ENCODE measurements at places on chromosomes 5 and 9. TPM values are rescaled to one million over a fixed set of nuclear protein-coding genes. Genes with fewer than 3 reads are reported as not detected.

GRCh38 chr9:137742698-137743097 lies 123.9 kb downstream of the EHMT1 start:
- no peak for ATAC-seq

GRCh38 chr5:983238-983524 lies 25.4 kb upstream of the NKD2 start:
- no peak for ATAC-seq

The CD14 gene
- 0.39 TPM for total RNA-seq

The SLC6A7 gene
- not detected for total RNA-seq

- ATAC-seq: no peak
Observed at GRCh38 chr5:117299936-117300328, 725.3 kb upstream of the SEMA6A start.

DNA sequence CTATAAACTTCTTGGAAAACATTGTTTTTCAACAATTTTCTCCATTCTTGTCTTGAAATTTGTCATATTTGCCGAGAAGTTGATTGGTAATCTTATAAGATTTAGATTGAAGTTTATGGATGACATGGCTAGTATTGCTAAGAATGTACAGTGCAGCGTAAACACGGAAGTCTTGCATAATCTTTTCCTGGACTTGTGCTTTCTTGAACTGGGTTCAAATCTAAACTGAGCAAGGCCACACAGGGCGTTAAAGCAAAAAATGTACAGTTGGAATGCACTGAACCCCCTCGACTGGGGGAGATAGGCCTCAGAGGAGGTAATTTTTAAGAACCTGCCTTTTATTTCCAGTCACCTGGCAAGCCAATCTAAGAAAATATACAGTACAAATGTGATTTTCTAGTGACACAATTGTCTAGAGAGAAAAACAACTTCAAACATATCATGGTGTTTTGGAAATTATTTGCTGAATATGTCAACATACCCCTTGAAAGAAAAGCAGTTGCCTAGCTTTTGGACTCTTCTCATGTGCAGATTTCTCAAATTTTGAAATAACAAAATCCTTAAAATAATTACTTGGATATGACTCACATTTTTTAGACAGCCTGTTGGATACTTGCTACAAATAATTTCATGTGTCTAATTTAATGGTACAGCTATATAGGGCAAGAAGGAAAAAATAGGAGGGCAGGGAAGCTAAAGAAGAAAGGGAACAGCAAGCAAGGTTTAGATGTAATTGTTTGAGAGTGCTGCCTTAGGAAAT lies 18.5 kb upstream of the GAS1 start:
- ATAC-seq: no peak

DNA sequence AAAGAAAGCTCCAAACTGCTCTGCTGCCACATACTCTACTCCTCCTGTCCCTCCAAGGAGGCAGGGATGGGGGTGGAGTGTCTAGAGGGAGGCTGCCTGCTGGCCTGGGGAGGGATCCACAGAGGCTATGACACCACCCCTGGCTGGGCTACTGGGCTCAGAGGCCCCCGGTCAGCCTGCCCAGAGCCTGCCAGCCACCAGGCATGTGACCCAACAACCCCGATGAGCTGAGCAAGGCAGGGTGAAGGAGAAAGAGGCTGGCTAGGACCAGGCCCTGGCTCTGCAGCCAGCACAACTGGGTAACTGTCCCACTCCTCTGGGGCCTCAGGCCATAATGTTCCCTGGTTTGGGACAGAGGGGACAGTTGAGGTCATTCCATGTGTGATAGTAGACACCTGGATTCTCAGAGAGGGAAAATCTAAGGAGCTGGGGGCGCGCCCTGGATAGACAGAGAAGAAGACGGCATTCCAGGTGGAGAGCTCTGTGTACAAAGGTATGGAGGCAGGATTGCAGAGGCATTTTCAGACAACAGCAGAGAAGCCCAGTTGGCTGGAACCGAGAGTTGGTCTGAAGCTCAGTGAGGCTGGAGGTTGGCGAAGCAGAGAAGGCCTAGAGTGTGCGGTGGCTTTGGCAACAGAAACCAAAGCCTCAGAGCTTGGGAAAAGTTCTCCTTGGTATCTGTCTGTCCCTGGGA lies 33.8 kb upstream of the IL17B start:
- ATAC-seq: no peak

DNA sequence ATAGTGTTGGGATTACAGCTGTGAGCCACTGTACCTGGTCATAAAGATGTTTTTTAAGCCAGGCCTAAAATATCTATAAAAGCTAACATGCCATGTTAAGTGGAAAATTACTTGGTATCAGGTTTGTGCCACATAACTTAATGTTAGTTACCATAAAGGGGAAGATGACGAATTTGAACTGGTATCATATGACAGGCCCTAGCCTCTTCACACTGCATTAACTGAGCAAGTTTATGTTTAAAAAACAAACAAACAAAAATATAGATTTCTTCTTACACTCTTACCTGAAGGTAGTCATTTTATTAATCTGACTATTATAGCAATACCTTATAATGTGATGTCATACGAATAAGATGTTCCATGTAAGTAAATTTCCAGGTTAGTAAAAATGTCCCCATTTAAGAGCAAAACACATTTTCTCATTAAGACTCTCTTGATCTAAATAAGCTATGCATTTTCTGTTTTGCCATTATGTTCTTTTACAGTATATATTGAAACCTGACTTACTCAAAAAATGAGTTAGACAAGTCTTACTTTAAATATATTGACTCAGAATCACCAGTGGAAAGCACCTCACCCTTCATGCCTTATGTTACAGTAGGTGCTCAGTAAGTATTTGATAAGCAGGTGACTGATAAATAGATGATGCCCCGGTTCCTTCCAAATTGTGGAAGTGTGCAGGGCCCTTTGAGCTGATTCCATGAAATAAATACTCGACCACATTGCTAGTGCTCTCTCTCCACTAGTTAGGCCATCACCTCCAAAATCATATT lies 125.4 kb downstream of the CDC42SE2 start:
- peak; percentile 75 for ATAC-seq

The ANKRD20A1 gene
- 9.6 TPM for total RNA-seq

The CDC20B gene
- total RNA-seq: not detected

GRCh38 chr9:135152614-135153334 lies 65.3 kb downstream of the OLFM1 start:
- ATAC-seq: no peak

The FAM120AOS gene
- total RNA-seq: 30.2 TPM

GRCh38 chr9:89038382-89039103 lies 47.3 kb downstream of the S1PR3 start:
- no peak for ATAC-seq

The BTNL8 gene
- total RNA-seq: 0.40 TPM

GRCh38 chr9:33429256-33429985 lies 18.0 kb downstream of the AQP3 start:
- ATAC-seq: no peak

DNA sequence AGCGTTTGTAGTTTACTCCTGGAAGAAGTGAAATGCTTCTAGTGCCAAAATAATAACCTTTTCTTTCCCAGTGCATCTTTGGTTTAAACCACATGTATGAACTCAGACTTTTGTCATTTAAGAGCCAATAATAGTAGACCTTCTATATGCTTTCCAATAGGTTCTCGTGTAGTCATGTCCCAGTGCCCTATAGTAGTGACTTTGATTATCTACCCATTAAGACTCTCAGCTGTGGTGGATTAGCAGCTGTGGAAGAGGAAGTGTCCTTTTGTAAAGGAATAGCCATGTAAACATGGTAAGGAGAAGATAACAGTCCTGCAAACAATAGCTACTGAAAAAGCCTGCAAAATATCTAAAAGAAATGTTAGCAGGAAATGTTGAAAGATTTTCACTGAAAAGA lies 765.3 kb downstream of the MTRR start:
- no peak for ATAC-seq

The WDR38 gene
- total RNA-seq: not detected

The CRHBP gene
- 0.19 TPM for total RNA-seq

- no peak for ATAC-seq
Observed at GRCh38 chr9:124047251-124047672, 35.7 kb downstream of the LHX2 start.

GRCh38 chr5:170632985-170633234 lies 129.1 kb downstream of the KCNIP1 start:
- peak; percentile 66 for ATAC-seq

DNA sequence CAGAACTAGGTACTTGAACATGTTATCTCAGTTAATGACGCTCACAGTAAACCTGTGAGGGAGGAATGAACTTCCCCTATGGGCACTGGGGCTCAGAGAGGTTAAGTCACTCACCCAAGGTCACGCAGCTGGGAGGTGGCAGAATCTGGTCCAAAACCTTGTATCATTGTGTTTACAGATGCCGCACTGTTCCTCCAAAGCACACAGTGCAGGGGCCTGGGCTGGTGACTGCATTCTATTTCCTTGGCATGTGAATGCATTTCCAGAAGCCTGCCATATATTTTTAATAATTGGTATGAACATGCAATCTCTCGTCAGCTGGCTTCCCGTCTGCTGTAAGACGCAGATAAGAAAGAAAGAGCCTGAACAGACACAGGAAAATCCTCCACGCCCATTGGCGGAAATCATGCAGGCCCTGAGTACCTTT lies 77.0 kb upstream of the TBC1D2 start:
- ATAC-seq: no peak

GRCh38 chr5:16700081-16700480 lies 83.3 kb upstream of the RETREG1 start:
- ATAC-seq: no peak

DNA sequence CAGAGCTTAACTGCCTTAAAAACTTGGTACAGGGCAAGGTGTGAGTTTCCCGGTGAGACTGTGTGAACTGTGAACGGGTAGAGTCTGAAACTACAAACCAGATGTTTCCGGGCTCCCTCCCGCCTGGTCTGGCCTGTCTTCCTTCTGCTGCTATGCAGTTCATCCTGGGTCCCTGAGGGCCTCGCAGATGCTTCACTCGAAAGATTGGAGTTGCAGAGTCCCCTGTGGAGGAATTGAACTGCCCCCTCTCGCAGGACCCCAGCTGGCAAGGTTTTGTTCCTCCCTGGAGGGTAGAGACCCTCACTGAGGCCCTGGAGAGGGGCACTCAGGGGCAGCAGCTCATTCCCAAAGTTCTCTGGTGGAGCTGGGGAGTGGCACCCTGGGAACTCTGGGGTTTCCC lies 533 bp downstream of the DCANP1 start:
- no peak for ATAC-seq

The BRINP1 gene
- not detected for total RNA-seq

The ANKRD18A gene
- total RNA-seq: 16.0 TPM

- peak; percentile 25 for ATAC-seq
Observed at GRCh38 chr9:92807757-92808725, 43.4 kb upstream of the BICD2 start.

DNA sequence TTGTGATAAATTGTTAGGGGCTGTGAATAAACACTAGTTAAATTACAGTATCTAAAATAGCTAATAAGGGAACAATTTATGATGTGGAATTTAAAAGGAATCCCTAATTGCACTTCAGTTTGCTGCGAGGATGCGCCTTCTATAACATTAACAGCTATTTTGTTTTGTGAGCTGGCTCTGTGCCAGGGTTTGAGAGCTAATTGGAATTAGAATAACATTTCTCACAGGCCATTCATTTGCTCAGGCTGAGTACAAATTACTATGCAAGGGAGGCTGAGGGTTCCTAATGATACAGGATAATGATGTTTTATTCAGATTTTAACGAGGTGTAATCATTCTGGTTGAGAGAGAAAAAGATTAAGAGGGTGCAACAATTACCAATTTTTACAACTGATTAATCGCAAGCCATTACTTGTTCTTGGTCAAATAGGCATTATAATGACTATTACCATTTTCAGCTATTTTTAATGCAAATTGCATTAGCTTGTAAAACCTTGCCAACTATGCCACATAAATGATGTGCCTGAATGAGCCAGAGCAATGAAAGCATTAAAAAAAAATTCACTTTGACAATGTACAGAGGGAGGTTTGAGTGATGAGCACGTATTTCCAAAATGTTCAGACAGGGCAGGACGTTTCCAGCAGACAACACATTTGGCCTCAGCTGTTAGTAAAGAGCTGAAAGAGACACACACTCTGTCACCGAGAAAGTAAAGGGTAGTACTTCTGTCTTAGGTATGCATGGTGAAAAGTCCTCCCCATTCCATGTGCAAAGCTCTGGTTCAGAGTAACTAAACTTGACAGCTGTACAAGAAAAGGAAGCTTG lies 576.5 kb downstream of the TLE1 start:
- no peak for ATAC-seq

- no peak for ATAC-seq
Observed at GRCh38 chr9:15967068-15967467, 414.2 kb downstream of the CCDC171 start.

The TTC23L gene
- total RNA-seq: 0.08 TPM

The SOHLH1 gene
- not detected for total RNA-seq

DNA sequence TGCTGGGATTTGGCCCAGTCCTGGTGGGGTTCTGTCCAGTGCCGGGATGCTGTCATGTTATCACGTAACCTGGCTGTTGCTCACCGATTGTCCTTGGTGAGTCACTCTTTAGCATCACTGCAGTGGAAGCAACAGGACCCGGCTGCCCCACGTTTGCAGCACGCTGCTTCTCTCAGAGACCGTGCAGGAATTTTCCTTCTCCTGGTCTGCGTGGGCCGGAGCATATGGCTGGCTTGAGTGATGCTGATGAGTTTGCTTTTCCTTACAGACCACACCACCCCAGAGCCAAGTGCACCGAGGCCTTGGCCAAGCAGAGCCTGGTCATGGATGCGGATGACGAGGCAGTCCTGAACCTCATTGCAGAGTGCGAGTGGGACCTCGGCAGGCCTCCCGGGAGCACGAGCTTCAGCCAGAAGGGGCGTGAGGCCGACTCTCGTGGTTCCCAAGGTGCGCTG lies 21.4 kb downstream of the CEP72 start:
- no peak for ATAC-seq

DNA sequence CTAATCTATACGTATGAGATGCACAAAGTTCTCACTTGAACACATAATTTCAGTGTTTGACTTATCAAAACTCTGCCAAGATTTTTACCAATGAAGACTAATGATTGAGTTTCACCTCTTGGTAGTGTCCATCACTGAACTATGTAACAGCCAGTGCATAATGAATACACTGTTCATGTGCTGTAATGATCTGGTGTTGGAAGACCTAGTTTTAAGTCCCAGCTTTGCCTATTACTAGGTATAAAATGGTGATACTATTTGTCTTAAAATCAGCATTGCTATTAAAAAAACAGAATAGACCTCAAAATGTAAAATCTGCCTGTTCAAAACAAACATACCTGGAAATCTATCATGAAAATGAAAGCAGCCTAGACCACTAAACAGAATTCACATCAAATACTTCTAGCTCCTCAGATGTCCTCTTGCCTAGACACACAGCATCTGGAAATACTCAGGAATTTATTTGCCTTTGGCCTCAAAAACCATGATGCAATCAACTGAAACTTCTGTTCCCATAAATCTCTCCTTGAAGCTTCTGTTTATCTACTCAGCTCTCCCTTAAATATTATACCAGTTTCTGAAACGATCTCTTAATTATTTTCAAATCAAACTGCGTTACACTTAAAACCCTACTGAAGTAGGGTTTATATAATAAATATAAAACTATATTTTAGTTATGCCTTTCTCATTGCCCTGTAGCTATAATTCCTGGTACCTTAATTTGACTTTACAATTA lies 38.1 kb downstream of the MRPS27 start:
- ATAC-seq: no peak

GRCh38 chr9:114898741-114899140 lies 31.6 kb downstream of the TNFSF8 start:
- peak; percentile 23 for ATAC-seq
